Stimulated activated naive B cell treated with anti-CD40 and anti-IgM and Interleukin-4, amounts not matched to agents 10 μg/mL and 1 μg/mL and 100 μg/mL, for 72 hours (primary cell): ENCODE measurements at places on chromosomes 3 and 15.

DNA sequence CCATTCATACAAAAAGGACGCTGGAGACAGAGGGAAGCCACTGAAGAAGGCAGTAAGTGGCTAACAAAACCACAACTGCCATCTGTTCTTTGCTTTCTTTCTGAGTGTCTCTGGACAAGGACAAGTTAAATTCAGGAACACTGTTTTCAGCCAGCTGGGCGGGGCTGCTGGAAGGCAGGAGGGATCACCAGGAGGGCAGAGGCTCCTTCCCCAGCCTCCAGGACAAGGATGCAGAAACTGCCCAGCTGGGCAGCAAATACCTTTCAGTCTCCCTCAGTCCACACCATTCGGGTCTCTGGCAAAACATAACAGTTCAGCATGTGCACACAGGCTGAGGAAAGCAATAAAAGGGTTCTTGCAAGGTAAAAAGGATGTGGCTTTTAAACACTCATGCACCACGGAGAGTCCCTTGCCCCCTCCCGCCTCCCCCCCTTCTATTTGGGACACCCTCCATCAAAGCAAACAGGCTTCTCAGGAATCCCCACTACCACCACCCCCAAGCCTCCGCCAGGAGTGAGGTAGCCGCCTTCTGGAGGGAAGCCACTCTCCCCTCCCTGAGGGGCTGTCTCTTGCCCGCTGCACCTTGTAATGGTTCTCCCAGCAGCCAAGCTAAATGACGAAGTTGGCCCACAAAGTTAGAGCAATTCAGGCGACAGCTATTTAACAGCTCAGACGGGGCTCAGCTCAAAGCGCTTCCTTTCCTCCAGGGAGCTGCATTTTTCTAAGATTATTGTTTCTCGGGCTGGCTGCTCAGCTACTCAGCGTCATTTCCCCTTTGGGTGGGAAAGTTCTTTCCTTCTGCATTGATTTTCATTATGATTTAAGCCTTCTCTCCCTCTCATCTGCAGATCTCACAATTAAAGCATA is 3.8 kb downstream of the HEG1 start:
- peak; percentile 47 for DNase-seq

- no peak for DNase-seq
These were observed 5.8 kb upstream of the PAQR5 start for GRCh38 chr15:69292826-69293420.

DNA sequence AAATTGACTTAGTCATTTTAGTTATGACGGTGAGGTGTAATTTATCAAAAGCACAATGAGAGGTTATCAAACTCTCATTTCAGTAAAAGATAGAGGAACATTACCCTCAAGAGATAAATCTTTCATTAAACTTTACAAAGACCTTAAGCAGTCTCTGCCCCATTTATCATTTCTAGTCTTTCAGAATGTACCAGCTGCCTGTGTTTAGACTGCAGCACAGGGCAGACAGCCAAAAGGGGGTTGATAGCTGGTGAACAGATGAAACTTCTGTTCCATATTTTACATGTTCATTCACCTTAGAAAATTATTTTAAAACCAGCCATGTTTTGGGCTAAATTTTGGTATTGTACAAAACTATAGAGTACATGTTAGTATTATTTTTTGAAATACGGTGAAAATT is 514.6 kb upstream of the CNTN3 start:
- DNase-seq, result no peak

- no peak for DNase-seq
These were observed 173.0 kb upstream of the FRMD4B start for GRCh38 chr3:69558912-69559311.

DNA sequence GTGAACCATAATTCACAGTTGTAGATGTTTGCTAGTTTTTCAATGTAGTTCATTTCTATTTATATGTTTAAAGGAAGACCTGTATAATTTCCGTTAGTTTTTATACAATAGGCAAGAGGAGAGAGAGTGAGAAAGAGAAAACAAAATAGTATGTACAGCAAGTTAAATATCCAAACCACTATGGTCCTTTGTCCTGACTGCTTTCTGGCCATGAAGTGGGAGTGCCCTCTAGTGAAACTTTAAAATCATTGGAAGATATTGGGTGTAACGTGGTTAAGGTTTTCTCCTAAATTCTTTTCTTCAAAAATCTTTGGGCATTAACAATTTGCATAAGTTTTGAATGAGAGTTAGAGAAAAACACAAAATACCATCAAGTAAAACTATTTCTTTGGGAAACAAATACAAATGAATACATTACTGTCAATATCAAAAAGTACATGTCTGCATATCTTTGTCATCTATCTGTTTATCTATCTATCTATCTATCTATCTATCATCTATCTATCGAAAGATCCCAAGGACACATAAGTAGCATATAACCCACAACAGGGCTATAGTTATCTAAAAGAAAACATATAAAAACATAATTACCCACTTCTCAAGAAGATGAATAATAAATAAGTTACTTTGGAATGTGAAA is 534.6 kb upstream of the ATP11B start:
- no peak for DNase-seq

GRCh38 chr15:42218953-42219592 is 11.0 kb upstream of the VPS39 start:
- DNase-seq, result no peak
